ENCODE measurements at places on chromosomes 3 and 15.

GRCh38 chr3:47011371-47011770 lies 31.9 kb downstream of the NBEAL2 start:
- DNase-seq = no peak

DNA sequence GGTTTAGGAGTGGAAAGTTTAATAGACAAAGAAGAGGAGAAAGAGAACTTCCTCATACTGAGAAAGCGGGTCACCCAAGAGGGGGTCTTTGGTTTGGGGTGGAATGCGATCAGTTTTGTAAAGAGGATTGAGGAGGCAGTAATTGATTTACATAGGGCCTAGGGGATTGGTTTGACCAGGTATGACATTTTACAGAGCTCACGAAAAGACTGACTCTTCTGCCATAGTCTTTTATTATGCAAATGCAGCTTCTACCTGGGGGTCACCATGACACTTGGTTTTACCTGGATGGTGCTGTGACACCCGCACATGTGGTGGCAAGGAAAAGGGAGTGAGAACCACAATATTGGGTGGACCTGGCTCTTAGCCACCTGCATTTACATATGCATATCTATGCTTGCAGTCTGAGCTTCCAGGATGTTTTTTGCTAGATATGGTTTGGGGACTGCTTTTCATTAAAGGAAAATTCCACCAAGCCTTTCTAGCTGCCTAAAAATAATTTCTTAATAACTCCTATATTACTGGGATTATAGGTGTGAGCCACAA lies 6.9 kb upstream of the NME9 start:
- DNase-seq = no peak

- DNase-seq = no peak
Measured at GRCh38 chr3:99520513-99520912, 117.9 kb upstream of the COL8A1 start.

DNA sequence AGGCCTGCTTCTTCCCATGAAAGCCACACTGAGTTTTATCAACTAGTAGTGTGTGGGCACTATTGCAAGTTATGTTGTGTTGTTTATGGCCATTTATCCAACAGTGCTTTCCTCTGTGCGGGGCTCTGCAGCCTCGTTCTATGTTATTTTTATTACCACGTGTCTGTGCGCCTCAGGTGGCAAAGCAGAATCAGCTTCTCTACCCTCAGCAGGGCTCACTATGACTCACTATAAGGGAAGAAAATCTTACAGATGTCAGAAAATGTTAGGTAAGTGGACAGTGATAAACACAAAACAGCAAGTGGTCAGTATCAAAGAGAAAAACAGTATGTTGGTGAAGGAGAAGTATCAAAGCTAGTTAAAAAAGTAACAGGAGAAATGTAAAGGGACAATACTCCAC lies 61.4 kb downstream of the MOBP start:
- DNase-seq = no peak

DNA sequence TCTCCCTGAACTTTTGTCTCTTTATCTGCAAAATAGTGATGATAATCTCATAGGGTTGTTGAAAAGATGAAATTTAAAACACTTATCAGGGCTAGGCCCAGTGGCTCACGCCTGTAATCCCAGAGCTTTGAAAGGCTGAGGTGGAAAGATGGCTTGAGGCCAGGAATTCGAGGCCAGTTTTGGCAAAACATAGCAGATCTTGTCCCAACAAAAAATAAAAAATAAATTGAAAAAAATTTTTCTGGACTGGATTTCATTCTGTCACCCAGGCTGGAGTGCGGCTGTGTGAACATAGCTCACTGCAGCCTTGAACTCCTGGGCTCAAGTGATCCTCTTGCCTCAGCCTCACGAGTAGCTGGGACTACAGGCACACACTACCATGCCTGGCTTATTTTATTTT lies 29.6 kb downstream of the LMLN start:
- no peak for DNase-seq

DNA sequence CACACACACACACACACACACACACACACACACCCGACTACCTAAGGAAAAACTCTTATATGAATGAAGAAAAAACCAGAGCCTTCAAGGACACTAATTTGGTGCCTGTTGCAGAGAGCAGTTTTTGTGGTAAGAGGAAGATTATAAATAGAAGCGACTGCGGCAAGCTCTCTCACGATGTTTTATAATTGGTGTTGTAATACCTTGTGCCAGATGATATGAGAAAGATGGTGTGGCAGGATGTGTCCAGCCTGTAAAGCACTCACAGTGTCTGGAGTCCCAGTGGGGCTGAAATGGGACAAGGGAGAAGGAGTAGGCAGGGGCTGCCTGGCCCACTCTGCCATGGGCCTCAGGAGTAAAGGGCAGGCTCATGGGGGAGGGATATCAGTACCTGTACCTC lies 839.9 kb downstream of the AGBL1 start:
- DNase-seq = no peak

- DNase-seq = no peak
Measured at GRCh38 chr3:155596615-155597014, 148.3 kb downstream of the PLCH1 start.

- DNase-seq = no peak
Measured at GRCh38 chr3:192133271-192133670, 594.1 kb downstream of the FGF12 start.

GRCh38 chr3:103693831-103694230 lies 1259.0 kb downstream of the ZPLD1 start:
- no peak for DNase-seq

DNA sequence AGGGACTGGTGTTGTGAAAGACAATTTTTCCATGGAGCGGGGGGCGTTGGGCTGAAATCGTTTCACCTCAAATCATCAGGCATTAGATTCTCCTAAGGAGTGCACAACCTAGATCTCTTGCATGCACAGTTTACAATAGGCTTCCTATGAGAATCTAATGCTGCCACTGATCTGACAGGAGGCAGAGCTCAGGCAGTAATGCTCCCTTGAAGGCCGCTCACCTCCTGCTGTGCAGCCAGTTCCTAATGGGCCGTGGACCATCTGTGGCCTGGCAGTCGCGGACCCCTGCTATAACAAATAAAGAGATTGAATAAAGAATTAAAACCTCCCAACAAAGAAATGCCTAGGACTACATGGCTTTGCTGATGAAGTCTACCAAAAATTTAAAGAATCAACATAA lies 25.3 kb upstream of the ANKRD28 start:
- peak; percentile 3 for DNase-seq

DNA sequence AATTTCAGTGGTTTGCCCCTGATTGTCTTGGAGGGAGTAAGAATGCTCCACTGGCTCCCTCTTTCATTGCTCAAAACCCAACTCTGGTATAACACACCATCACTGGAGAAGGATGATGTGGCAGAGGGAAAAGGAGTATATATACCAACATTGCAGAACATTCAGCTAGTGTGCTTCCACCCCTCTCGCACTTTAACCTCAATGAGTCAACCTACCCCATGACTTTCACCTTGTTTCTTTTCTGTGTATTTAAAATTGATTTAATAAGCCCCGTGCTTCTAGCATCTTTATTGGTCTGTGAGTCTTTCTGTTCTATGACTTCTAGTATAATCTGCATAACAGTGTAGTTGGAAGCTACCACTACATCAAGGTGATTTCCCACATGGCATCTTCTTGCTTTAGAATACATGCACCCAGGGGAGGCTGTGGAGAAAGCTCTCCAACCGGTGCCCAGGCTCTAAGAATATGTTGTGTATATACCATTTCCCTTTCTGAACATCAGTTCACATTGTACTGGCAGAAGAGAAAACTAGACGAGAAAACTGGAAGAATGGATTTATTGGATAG lies 595.1 kb upstream of the TGFBR2 start:
- no peak for DNase-seq

DNA sequence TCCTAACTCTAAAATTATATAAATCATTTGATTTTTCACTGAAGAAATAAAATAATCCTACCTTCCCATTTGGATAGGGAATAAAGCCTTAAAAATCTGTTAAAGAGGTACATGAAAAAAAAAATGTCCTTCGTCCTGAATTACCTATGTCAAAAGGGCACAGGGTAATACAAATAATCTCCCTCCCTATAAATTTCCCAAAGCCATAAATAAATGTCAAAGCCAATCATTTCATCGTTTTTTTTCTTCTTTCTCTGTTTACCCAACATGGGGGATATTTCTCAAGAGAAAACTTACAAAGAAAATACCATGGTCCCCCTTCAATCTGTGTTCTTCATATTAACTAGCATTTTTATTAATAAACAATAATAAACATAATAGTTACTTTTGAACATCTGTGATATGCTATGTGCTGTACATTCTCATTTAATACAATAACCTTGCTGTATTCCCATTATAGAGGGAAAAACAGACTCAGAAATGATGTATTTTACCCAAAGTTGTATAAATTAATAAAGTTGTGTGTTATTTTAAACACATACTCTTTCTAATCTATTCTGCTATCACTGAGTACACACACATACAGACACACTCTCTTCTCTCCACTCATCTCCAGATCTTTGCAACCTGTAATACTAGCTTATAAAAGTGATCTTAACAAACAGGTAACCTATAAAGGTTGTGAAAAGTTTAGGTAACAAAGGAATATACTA lies 910 bp upstream of the ANKRD28 start:
- no peak for DNase-seq

DNA sequence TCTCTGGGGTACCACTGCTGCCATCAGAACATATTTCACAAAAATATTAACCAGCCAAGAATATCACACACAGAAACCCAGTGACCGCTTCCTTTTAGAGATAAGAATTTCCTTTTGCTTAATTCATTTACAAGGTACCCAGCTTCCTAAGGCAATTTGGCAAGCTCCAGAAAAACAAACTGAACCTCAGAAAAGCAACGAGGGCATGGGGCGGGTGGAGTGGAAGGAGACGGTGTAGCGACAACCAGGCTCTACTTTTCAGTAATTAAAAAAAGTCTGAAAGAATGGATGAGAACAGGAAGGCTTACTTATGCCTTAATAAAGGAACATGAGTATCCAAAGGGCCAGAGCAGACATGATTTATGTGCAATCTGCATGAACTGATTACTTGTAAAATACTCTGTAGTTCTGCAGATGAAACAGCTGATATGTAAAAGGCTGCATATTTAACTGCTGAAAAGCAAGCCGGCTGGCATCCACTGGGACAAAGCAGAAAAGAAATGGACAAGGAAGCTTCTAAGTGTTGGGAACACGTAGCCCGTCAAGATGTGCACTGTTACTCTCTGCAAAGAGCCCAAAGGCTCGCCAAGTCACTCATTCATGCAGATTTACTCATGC lies 18.6 kb downstream of the RFTN1 start:
- DNase-seq = no peak

- DNase-seq = no peak
Measured at GRCh38 chr3:134072881-134073582, 43.3 kb upstream of the SLCO2A1 start.

DNA sequence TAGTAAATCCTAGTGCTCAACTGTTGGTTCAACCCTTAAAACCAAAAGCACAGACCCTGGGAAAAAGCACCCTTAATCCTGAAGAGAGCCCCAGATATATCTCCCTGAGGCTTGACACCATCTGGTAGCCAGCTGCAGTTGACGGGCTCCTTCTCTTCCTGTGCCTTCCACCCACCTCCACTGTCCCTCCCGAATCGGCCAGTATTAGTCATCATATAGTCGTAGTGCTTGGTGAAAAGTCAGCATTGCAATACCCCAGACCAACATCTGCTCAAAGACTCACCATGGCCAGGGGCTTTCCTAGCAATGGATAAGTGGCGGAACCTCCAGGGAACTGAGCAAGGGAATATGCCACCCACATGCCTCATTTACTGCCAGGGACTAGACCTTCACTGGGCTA lies 125.6 kb upstream of the CRBN start:
- no peak for DNase-seq

DNA sequence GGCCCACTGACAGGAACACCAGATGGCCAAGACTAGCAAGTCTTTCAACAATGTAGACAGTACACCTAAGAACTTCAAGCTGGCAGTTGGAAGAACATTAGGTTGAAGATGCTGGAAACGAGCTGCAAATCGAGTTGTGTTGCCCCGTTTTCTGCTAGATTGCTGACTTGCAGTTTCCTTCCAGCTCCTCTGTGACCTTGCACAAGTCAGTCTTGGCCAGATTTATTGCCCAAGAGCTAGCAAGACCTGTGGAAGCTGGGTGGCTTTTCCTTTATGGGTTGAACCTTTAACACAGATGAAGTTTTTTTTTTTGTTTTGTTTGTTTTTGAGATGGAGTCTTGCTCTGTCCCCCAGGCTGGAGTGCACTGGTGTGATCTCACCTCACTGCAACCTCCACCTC lies 2.9 kb upstream of the RBM6 start:
- DNase-seq = no peak

DNA sequence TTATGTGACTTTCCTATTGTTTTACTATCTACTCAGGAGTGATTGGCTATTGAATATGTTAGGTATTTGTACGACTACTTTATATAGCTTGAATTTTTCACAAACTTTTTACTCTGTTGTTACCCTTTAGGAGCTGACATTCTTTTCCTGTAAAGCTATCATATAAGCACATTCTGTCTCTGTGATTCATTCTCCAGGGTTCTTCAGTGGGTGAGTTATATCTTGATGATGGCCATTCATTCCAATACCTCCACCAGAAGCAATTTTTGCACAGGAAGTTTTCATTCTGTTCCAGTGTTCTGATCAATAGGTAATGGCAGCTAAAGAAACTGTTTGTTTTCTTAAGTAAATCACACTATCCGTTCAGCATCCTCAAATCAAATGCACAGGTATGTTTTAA lies 10.1 kb upstream of the CAPN3 start:
- DNase-seq = no peak

DNA sequence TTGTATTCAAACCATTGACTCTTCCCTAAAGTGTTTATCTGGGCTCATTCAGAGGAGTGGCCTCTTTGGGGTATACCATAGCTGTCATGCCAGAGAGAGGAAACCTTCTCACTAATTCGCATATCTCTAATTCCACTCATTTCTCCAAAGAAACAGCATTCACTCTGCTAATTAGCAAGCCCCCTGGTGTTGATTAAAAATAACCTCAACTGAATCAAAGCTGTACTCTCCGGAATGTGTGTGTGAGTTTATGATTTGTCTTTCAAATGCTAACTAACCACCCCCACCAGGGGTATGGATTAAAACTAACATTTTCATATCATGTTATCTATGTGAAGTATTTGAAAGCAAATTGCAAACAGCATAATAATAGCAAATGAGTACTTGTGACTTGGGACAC lies 45.5 kb downstream of the PAQR5 start:
- DNase-seq = no peak

DNA sequence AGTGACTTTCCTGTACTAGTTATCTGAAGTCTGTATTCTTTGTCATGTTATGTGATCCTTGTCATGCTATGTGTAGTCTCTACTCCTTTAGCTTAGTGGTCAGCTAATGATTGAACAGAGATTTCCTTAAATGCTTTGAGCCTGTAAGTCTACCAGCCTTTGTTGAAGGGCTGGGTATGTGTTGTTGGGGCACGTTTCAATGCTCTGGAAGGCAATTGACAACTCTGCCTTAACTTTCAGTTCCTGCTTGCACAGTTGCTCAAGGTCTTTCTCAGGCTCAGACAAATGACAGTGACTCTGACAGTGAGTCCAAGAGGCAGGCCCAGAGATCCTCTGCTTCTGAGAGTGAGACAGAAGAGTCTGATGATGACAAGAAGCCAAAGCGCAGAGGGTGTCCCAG lies 89.3 kb downstream of the CHD2 start:
- DNase-seq = no peak

- no peak for DNase-seq
Measured at GRCh38 chr3:26460985-26461384, 161.6 kb upstream of the LRRC3B start.

- DNase-seq = no peak
Measured at GRCh38 chr3:134155446-134155845, 95.2 kb downstream of the RYK start.

Measured in nephron progenitor cell (in vitro differentiated cells).